ENCODE measurements at places on chromosomes 6 and 20.

DNA sequence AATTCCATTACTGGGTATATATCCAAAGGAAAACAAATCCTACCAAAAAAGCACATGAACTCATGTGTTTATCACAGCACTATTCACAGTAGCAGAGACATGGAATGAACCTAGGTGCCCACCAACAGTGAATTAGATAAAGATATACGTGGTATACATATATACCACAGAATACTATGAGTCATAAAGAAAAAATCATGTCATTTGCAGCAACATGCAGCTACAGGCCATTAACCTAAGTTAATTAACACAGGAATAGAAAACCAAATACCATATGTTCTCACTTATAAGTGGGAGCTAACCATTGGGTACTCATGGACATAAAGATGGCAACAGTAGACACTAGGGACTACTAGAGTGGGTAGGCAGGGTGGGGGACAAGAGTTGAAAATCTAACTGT, 4.2 kb downstream of the OR2B2 start:
- DNase-seq = no peak

DNA sequence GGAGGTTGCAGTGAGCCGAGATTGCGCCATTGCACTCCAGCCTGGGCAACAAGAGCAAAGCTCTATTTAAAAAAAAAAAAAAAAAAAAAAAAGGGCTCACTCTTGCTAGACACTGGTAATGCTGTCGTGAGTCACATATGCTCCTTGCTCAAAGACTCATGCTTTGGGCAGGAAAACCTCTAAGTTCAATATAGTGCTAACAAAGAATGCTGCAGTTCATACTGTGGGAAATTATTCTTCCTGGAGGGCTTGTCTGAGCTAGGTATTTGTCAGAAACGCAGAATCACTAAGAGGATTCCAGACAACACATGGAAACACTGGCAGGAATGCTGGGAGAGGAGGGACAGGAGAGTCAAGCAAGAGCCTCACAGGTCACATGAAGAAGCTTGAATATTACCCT, 2.3 kb upstream of the LYRM2 start:
- DNase-seq = no peak

DNA sequence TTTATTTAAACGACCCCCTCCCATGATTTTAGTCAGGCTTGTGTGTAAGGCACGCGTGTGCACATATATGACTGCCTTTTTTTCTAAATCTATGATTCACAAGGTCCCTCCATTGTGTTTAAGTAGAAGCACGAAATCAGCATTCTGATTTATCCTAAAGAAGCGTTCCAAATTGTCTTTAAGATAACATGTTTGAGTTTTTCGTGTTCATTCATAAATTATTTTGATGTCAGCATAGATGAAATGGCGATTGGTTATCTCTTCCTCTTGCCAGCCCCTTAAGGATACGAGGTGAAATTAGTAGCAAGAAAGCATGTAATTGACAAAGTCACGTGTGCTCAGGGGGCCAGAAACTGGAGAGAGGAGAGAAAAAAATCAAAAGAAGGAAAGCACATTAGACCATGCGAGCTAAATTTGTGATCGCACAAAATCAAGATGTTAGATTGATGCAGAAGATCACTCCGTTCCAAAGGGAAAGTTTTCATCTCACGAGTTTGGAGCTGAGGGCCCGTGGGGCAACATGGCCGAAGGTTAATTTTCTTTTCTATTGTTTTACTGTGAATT, at the start of gene LIN28B:
Gene LIN28B (plus strand): TSS at position 377 of the 564 bp plus-strand sequence. CDS start 144 bp downstream, at position 521.
- DNase-seq = no peak

DNA sequence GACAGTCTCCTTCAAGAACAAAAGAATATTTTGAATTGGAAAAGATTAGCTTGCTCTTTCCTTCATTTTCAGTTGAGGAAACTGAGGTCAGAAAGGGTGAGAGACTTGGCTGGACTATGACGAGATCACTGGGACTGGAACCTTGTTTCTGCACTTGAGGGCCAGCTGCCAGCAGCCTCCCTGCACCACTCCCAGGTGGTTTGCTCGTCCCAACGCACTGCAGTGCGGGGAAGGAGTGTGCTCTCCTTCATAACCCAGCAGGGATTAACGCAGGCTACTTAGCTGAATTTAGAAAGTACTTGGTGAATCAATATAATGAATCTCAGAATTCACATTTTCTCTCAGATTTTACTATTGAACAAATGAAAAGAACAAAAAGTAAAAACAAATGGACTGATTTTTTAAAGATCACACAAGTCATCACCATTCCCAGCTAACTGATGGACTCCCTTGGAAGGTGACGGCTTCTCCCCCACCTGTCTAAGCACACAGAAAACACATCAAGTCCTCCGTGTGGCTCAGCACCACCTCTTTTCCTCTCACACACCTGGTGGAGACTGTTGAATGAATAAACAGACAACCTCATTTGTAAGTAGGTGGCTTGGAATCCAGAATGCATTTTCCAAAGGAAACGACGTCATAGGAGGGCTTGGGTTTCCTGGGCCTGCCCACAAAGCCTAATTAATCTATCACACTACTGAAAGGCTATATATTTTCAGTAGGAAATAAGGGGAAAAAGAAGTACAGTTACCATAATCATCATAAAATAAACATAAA, 121.0 kb downstream of the QRSL1 start:
- no peak for DNase-seq

DNA sequence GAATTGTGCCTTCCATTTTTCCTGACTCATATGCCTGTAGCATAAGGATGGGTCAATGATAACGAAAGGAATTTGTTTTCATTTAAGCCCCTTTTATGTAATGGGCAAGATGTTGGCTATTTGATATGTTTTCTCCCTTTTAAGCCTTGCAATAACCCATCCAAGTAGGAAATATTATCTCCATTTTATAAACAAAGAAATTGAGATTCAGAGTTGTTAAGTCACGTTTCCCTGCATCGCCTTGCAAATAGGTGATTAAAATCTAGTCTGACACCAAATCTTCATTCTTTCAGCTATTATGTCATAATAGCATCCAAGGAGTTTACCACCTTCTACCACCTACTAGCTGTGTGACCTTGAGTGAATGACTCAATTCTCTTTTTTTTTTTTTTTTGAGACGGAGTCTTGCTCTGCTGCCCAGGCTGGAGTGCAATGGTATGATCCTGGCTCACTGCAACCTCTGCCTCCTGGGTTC, 7.0 kb downstream of the HNF4A start:
- no peak for DNase-seq

DNA sequence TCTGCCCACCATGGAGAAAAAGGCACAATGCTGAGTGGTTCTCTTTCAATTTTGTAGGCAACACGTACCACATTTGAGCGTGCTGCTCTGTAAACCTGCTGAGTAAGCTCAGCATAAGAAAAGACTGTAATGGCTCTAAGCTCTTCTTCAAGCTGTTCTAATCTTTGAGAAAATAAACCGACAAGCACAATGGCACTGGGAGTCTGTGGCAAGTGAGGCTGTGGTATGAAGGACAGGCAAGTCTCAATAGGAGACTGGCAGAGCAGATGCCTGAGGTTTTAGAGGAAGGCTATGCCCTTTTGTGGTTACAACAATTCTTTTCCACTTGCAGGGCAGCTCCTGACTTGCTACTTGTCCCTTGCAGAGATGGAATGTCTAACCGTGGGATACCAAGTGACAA, 136.7 kb upstream of the EXOC2 start:
- DNase-seq = no peak

- DNase-seq = no peak
Observed at GRCh38 chr20:44017905-44018258, 103.2 kb downstream of the TOX2 start.

GRCh38 chr20:62346398-62347150, 20.5 kb downstream of the LAMA5 start:
- DNase-seq = no peak

DNA sequence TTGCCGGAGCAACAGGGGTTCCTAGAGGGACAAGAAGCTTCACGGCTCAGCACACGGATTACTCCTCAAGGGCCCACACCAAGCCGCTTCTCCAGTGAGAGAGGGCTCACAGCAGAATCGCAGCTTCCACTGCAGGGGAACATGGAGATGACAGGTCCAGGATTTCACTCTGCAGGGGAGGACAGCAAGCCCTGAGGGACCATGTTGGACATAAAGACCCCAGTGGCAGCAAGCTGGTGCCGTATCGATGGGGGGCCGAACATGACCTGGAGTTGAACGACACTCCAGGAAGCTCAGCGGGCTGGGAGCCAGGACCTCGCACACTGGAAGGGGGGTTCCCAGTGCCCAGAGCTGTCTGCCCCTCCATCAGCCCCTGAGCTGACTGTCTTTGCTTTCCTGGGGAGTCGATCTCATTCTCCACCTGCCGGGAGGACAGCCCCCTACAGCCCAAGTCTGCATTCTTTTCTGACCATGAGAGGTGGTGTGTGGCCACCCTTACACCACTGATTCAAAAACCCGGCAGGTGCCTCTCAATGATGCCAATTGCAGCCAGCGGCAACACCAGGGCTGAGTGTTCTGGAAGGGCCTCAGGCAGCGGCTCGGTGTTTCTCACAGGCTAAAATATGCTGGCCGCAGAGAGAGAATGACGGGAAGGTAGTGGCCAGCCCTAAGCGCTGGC, 194.5 kb upstream of the CDH4 start:
- no peak for DNase-seq

DNA sequence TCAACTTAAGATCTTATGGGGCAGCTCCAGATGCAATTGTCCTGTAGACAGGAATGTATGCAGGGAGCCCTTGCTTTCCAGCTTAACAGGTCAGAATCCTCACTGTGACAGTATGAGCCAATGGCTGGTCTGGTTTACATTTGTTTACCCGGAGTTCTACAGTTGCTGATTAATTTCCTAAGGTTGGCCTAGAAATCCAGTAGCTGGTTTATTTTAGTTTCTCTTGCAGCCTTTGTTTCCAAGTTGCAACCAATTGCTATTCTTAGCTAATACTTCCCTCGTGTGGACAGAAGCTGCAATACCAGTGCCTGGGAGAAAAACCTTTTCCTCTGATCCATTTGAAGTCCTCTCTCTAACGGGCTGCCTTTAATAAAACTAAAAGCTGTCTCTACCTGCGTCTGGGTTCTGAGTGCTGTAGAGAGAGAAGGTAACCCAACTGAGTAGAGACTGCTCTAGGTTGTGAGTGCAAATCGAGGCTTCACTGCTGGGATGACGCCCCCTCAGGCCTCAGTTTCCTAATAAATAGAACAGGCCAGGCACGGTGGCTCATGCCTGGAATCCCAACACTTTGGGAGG, 45.9 kb downstream of the ZNF217 start:
- DNase-seq = no peak

GRCh38 chr6:32189742-32190053, 304 bp downstream of the PBX2 start:
- DNase-seq = no peak

GRCh38 chr6:109393157-109393885, 11.1 kb upstream of the CD164 start:
- DNase-seq = no peak

DNA sequence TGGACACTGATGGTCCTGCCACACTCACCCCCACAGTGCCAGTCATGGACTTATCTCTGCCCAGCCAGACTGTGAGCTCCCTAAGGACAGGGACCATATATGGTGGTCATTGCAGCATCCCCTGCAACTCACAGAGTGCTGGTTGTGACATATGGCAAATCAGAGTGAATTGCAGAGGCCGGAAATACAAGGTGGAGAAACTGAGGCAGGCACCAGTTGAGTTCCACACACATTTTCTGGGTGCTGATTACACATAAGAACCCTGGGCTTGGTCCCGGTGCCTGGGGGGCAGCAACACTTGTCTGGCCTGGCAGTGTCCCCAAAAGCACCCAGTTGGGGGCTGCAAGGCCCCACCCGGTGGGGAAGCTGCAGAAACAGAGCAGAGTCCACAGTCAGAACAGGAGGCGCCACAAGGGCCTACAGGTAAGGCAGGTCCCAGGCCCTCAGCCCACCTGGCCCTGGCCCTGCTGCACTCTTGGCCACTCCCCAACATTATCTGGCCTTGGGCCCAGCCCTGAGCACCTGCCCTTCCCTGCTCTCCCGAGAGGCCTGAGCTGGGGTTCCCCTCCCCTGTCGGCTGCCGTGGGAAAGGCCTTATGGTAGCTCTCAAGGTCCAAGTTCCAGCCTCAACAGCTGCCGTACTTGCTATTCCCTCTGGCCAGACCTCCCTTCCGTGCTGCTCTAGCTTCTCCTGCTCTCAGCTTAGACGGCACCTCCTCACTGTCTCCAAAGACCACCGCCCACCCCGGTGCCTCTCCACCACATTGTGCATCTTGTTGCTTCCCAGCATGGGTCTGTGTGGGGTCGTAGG, 140.8 kb upstream of the PTPN1 start:
- no peak for DNase-seq

DNA sequence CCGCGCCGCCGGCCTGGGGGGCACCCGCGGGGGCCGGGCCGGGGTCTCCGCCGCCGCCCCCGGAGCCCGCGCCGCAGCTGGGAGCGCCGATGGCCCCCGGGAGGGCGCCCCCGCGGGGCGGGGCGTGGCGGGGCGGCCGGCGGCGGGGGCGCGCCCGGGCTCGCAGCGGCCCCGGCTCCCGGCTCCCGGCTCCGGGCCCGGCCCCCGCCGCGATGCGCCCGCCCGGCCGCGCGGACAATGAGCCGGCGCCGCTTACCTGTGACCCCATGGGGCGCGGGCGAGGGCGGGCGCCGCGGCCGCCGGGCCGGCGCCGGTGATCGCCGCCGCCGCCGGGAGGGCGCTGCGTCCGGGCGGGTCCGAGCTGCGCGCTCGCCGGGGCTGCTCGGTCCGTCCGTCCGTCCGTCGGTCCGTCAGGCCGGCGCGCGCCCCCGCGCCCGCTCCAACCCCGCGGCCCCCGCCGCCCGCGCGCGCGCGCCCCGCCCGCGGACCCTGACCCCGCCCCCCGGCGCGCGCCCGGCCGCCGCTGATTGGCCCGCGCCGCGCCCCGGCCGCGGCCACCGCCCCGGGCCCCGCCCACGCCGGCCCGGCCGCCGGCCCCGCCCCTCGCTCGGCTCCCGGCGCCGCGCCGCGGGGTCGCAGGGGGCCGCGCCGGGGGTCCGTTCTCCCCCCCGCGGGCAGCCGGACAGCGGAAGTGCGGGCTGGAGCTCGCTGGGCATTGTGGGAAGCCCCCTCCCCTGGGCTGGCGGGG, at the start of gene ZBTB46:
Gene ZBTB46 (minus strand): TSS at position 424 of the 748 bp plus-strand sequence. CDS start 40,507 bp downstream, outside the sequence.
- no peak for DNase-seq

GRCh38 chr6:153129873-153130514, 1.1 kb downstream of the RGS17 start:
- no peak for DNase-seq

DNA sequence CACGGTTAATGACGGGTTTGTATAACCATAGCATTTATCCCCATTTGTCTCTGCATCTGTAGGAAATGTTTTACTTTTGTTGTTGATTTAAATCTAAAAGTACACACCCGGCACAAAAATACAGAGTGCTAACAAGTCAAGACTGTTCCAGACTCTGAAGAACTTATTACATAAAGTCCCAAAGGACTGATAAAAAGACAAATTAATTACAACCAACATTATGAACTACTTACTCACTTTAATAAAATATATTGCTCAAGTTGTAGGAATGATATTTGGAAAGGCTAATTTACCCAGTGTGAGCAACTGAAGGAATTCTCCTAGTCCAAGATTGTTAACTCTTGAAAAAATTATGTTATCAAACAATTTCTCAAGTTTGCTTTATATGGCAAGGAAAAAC, 115.6 kb downstream of the KIF13A start:
- DNase-seq = no peak

- DNase-seq = no peak
Observed at GRCh38 chr6:149314325-149314905, 3.1 kb upstream of the TAB2 start.

- DNase-seq = no peak
Observed at GRCh38 chr6:37826993-37827392, 7.5 kb downstream of the ZFAND3 start.

GRCh38 chr6:7697432-7697819, 28.5 kb upstream of the BMP6 start:
- no peak for DNase-seq
